ENCODE measurements at places on chromosomes 7 and 10. TPM values are rescaled to one million over a fixed set of nuclear protein-coding genes. Genes with fewer than 3 reads are reported as not detected.

Gene ZNF655
- total RNA-seq = 37.8 TPM

Gene C10orf67
- 0.11 TPM for total RNA-seq

Gene TRPV6
- total RNA-seq = 0.48 TPM

Gene NXPH1
- total RNA-seq = 0.40 TPM

Gene MMD2
- total RNA-seq = not detected

Gene TMEM176A
- 0.90 TPM for total RNA-seq

Gene AKR1E2
- total RNA-seq = 3.5 TPM

Gene GBX1
- total RNA-seq = not detected

Gene TMEM26
- total RNA-seq = 1.9 TPM

Gene HMX2
- 1.3 TPM for total RNA-seq

Gene ACBD7
- 17.8 TPM for total RNA-seq

Gene LIPM
- not detected for total RNA-seq

Gene GPR37
- 17.4 TPM for total RNA-seq

Gene GSTO1
- total RNA-seq = 33.8 TPM

Gene TSPAN15
- 11.6 TPM for total RNA-seq

Gene CPA2
- 0.31 TPM for total RNA-seq

Gene AMZ1
- total RNA-seq = 1.4 TPM

Gene JAKMIP3
- 0.84 TPM for total RNA-seq

Gene RAPGEF5
- 22.1 TPM for total RNA-seq

Gene ACSM6
- not detected for total RNA-seq

Gene MALRD1
- 0.32 TPM for total RNA-seq

Gene MRC1
- total RNA-seq = 0.11 TPM

Gene OR2A1
- not detected for total RNA-seq

Gene ABCA13
- total RNA-seq = 0.13 TPM

Gene GLI3
- 31.1 TPM for total RNA-seq

Gene BAG3
- total RNA-seq = 14.6 TPM

Gene CPED1
- 0.25 TPM for total RNA-seq

Gene TDRD1
- 0.92 TPM for total RNA-seq

Gene GAD2
- 0.47 TPM for total RNA-seq

Gene BLNK
- not detected for total RNA-seq

Gene HOXA7
- total RNA-seq = not detected

Gene TMEM184A
- 1.8 TPM for total RNA-seq

Gene TBX20
- total RNA-seq = 0.26 TPM

Gene ASIC3
- 1.4 TPM for total RNA-seq

Gene ABCB4
- total RNA-seq = 0.60 TPM

Gene KIAA1217
- 13.6 TPM for total RNA-seq

Gene GJC3
- total RNA-seq = 3.0 TPM

Gene ZNF25
- total RNA-seq = 1.3 TPM

Gene CRTAC1
- total RNA-seq = 0.91 TPM

Gene FAM25C
- not detected for total RNA-seq

Gene SRGN
- not detected for total RNA-seq

Gene TMEM178B
- 15.8 TPM for total RNA-seq

Gene ADAM22
- 17.9 TPM for total RNA-seq

Gene ORC5
- total RNA-seq = 19.6 TPM

Gene OIT3
- total RNA-seq = not detected

Gene ACHE
- total RNA-seq = 4.8 TPM

Gene CBX3
- 252 TPM for total RNA-seq

Gene HELLS
- 371 TPM for total RNA-seq

Gene DIP2C
- total RNA-seq = 9.3 TPM

Gene NET1
- total RNA-seq = 117 TPM

Gene NPFFR1
- total RNA-seq = 0.06 TPM

Gene IFIT2
- total RNA-seq = 0.40 TPM

Gene SORCS1
- 4.9 TPM for total RNA-seq

Gene MINDY4
- total RNA-seq = 3.6 TPM

Gene TMEM196
- total RNA-seq = 0.07 TPM

Gene CTAGE4
- 9.8 TPM for total RNA-seq

Gene CALML5
- total RNA-seq = not detected

Measured in H1 (cell line).